Activated CD8-positive, alpha-beta memory T cell treated with anti-CD3 and anti-CD28 coated beads, Interleukin-2, amount 50 U/mL, for 48 hours (primary cell): ENCODE measurements at places on chromosomes 13 and 19.

DNA sequence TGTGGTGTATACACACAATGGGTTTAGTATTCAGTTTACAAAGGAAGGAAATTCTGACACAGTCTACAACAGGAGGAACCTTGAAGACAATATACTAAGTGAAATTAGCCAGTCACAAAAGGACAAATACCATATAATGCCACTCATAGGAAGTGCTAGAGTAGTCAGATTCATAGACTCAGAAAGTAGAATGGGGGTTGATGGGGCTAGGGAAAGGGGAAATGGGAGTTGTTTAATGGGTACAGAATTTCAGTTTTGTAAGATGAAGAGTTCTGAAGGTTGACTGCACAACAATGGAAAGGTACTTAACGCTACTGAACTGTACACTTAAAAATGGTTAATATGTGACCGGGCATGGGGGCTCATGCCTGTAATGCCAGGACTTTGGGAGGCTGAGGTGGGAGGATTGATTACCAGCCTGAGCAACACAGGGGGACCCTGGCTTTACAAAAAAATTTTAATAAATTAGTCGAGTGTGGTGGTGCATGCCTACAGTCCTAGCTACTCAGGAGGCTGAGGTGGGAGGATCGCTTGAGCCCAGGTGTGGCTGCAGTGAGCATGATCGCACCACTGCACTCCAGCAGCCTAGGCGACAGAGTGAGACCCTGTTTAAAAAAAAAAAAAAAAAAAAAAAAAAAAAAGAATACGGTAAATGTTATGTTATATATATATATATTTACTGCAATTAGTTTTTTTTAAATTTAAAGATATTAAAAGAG is 45.0 kb downstream of the SLC15A1 start:
- no peak for DNase-seq

GRCh38 chr13:111973605-111974340 is 93.2 kb upstream of the SOX1 start:
- DNase-seq: no peak

GRCh38 chr13:109974354-109974753 is 188.0 kb upstream of the IRS2 start:
- DNase-seq: no peak

GRCh38 chr13:98096059-98096458 is 46.8 kb upstream of the FARP1 start:
- DNase-seq: no peak

DNA sequence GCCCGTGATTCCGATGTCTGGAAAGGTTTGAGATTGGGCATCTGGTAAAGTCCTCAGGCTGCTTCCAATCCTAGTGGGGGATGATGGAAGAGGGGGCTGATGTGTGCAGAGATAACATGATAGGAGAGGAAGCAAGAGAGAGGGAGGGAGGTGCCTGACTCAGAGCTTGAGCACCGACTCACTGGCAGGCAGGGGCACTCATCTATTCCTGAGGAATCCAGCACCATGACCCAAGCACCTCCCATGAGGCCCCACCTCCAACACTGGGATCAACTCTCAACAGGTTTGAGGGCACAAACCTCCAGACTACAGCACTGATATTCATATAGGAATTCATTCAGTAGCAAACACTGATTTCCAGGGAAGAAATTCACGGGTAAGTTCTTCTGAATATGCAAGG is 5.6 kb upstream of the SIGLEC9 start:
- DNase-seq: no peak

DNA sequence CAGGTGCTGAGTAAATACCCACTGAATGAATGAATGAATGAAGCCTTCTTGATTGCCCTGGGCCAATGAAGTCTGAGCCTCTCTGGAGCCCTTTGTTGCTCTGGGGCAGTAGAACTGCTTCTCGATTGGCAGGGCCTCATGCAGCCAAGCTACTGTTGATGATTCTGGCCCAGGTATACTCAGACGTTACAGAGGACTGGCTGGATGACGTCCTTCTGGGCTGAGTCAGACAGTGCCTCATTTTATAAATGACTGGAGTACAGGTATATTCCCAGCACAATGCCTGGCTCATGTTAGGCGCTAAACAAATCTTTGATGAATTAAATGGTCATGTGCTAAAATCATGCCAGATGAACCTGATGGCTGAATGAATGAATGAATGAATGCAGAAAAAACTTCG is 243.8 kb upstream of the MAB21L1 start:
- no peak for DNase-seq
